Pancreas (tissue), 10 donors: ENCODE measurements at places on chromosomes 16 and 17.
A peak's percentile ranks its signal among the peaks of the same experiment; 100 is the strongest.

- no peak for DNase-seq
Observed at GRCh38 chr17:69141431-69142174, at the start of gene ABCA6. ABCA6 (minus strand) TSS chr17:69141895; CDS start chr17:69140703, 1,192 bp downstream.

- DNase-seq: no peak
Observed at GRCh38 chr16:10947211-10947787, 2.9 kb downstream of the CLEC16A start.

DNA sequence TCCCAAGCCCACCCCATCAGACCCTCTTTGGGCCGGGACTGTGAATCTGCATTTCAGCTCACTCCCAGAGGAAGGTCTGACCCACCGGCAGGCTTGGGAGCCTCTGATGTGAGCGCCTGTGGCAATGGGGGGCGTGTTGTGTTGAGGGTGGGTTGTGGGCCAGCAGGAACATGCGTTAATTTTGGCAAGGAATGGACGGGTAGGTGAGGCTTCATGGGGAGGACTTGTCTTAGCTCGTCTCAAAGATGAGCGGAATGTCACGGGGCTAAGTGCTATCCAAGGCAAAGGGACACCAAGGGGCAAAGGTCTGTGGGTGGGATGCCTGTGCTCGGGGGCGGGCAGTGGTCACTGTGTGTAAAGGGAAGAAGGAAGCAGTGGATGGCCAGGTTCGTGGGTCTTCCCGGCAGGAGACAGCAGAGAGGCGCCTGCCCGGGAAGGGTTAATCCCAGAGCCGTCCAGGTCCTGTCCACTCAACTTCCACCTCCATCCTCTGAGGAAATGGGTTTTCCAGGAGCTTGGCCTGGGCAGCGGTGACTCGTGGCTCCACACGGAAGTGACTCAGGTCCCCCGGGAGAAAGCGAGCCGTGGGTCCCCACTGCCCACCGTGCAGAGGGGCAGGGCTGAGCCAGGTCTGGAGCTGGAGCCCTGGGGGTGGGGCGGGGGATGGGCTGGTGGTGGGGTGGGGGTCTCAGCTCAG, 17.4 kb downstream of the ADGRG1 start:
- DNase-seq: no peak

GRCh38 chr16:22304411-22304810, 7.2 kb downstream of the POLR3E start:
- no peak for DNase-seq

DNA sequence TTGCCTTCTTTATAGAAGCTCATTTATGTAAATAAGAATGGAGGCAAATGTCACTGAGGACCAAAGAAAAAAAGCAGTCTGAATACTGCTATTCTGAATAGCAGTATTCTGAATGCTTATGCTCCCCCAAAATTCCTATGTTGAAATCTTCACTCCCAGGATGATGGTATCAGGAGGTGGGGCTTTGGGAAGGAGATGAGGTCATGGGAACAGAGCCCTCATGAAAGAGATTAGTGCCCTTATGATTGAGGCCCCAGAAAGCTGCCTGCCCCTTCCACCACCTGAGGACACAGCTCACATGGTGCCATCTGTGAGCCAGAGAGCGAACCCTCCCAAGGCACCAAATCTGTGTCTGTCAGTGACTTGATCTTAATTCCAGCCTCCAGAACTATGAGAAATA, 28.8 kb downstream of the HEATR6 start:
- no peak for DNase-seq

DNA sequence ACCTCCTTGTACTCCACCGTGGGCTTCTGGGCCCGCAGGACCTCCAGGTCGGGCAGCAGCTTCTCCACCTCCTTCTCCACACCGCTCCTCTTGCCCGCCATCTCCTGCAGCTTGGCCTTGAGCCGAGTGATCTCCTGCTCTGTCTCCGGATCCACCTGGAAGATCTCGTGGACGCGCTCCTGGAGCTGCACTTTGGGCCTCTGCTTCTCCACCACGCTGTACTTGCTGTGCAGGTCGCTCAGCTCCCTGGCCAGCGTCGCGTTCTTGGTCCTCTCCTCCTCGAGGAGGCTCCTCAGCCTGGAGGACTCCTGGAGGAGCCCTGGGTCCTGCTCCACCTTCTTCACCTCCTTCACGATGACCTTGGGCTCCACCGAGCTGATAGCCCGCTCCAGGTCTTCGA, 8.8 kb downstream of the CDK3 start:
- DNase-seq: no peak

GRCh38 chr16:75909746-75910145, 183.5 kb upstream of the CPHXL start:
- DNase-seq: no peak

GRCh38 chr17:81488276-81488860, 24.2 kb downstream of the ACTG1 start:
- DNase-seq: peak; percentile 82

DNA sequence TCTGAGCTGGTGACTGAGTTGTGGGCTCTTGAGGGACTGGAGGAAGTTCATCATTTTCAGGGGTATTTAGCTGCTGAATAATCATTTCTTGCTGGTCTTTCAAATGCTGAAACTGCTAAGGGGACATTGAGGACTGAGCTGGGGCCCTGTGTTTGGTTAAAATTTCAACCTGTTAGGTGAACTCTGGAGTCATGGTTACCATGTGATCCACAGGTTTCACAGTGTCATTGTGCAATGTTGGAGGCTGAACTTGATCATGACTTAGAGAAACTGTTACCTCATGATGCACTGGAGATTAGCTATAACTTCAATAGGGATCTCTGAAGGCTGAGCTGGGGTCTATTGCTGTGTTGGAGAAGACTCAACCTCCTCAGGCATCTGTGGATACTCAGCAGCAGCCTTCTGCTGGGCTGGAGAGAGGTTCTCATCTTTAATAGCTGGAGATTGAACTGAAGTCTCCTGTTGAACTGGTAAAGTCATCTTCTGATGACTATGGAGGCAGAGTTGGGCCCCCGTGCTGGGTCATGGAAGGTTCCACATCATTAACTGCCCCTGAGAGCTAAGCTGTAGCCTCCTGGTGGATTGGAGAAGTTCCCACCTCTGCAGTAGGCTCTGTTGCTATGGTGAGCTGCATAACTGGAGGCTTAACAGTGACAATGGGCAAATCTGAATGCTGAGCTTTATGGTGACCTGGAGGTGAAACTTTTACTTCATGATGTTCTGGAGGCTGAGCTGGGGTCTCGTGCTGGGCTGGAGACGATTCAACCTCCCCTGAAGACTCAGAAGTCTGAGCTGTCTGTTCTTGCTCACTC, 15.2 kb downstream of the RDM1 start:
- DNase-seq: no peak

- DNase-seq: peak; percentile 70
Observed at GRCh38 chr16:1499756-1500464, 6.8 kb downstream of the TELO2 start.

GRCh38 chr17:75995385-75995925, 5.2 kb upstream of the CDK3 start:
- no peak for DNase-seq

DNA sequence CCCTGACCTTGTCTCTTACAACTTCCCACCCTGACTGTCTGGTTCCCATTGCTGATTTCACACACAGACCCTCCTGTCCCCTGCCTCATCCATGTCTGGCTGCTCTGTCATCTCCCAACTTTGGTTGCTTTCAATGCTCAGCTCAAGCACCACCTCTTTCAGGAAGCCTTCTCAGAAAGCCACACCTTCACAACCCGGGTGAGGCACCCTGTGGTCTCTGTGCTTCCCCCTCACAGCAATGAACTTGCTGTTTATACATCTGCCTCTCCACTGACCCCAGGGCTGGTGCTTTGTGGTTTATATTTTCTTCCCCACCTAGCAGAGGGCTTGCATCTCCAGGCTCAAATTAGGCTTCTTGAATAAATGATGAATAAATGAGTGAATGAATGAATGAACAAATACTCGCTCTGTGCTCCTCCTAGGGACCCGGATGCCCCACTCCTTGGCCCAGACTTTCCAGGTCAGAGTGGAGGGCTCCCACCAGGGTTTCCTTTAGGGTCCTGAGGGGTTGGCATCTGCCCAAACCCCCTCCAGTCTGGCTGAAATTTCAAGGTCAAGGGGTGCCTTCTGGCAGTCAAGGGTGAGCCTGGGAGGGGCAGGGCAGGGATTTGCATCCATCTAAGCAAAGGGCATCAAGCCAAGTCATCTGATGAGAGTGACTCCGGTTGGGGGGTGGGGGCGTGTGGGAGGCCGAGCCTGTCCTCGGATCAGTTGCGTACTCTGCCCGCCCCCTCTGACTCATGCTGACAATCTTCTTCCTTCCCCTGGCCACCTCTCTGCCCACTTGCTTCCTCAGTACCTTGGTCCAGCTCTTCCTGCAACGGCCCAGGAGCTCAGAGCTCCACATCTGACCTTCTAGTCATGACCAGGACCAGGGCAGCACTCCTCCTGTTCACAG, at the start of gene ITGAX:
Gene ITGAX, plus strand, starts transcription at position 783 of the 898 bp plus-strand sequence. Its CDS starts 79 bp downstream, at position 862.
- peak; percentile 72 for DNase-seq

GRCh38 chr16:84761448-84762368, 58.1 kb upstream of the CRISPLD2 start:
- no peak for DNase-seq

DNA sequence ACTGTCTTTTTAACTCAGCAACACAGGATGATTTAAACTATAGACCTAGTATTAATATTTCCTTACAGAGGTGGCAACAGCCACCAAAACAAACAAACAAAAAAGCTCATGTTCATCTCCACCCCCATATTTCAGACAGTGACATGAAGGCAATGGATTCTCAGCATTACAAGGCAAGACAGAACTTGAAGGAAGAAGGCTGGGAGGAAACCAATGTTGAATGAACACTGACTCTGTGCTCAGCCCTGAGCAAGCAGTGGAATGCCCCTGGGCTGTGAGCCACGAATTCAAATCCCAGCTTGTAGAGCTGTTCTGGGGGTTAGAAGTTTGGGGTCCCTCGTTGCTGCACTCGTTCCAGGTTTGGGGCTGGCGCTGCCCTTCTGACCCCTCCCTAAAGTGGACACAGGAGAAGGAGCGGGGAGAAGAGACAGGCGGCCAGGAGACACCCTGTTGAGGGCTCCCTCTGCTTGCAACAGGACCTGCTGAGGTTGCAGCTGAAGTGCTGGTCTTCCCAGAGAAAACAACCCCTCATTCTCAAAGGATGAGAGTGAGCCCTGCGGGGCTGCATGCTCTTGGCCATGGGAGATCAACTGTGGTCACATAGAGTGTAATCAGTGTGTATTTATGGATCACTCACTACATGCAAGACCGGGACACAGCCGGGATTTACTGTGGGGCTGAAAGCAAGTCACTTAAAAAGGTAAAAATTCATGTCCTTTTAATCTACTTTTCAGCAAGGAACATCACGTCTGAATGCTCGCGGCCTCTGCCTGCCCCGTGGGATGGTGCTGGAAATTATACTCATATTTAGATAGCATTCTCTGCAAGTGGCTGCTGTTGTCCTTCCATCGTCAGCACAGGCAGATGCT, 34.3 kb downstream of the MYH3 start:
- DNase-seq: no peak

GRCh38 chr16:5073279-5073629, 1.6 kb downstream of the ALG1 start:
- DNase-seq: no peak

DNA sequence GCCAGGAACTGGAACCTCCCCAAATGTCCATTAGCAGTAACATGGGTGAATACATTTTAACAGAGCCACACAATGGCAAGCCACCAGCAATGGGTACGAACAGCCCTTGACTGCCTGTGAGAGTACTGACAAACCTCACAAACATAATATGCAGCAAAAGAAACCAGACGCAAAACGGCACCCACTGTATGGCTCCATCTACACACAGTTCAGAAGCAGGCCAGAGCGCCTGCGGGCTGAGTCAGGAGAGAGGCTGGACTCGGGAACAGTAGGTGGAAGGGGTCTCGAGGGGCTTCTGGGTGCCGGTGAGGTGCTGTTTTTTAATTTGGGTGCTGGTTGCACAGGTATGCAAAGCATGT, 77.4 kb upstream of the TOB1 start:
- DNase-seq: peak; percentile 46

- no peak for DNase-seq
Observed at GRCh38 chr16:28104404-28104803, 40.9 kb upstream of the GSG1L start.

GRCh38 chr17:82668631-82669099, 20.4 kb upstream of the WDR45B start:
- DNase-seq: peak; percentile 72

GRCh38 chr16:57893217-57893558, 77.7 kb downstream of the CNGB1 start:
- no peak for DNase-seq

DNA sequence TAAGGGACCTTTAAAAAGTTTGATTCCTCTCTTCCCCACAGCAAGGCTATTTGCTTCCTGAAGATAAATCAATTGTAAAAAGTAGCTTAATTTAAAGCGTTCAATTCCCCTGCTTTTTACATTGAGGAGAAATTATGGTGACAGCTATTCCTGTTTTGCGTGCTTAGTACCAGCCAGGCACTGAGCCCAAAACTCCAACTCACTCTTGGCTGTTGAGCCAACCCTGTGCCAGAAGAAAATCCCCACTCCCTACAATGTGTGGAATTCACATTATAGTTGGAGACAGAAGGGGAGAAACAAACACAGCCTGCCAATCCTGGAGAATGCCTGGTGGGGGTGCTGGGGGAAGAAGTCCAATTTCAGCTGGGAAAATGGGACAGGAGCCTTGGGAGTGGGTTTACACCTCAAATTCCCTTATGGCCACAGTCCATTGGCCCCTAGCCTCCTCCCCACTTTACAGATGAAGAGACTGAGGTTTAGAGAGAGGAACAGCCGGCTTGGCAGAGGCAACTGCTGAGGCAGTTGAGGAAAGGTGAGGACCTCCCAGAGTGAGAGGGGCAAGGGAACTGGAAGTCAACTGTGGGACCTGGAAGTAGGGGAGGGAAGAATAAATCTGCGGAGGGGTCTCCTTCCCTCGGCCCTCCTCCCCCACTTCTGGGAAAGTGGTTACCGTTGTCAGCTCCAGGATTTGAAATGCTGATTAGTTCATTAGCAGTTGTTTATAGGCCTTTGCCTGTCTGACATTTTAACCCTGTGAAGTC, 26.1 kb downstream of the CDH1 start:
- DNase-seq: no peak

GRCh38 chr17:68184816-68185436, 62.9 kb upstream of the AMZ2 start:
- DNase-seq: no peak

GRCh38 chr16:1048442-1049112, 24.0 kb upstream of the SSTR5 start:
- peak; percentile 30 for DNase-seq

GRCh38 chr17:40095944-40096791, 4.2 kb downstream of the NR1D1 start:
- no peak for DNase-seq

DNA sequence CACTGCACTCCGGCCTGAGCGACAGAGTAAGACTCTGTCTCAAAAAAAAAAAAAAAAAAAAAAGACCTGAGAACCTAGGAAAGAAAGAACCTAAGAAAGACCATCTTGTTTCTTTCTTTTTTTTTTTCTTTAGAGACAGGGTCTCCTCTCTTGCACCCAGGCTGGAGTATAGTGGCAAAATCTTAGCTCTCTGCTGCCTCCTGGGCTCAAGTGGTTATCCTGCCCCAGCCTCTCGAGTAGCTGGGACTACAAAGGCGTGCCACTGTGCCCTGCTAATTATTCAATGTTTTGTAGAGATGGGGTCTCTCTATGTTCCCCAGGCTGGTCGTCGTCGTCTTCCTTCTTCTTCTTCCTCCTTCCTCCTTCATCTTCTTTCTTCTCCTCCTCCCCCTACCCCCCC, 7.8 kb upstream of the BIRC5 start:
- DNase-seq: no peak
